ENCODE measurements at places on chromosomes 2 and 18. TPM values are rescaled to one million over a fixed set of nuclear protein-coding genes. Genes with fewer than 3 reads are reported as not detected.

The HOXD4 gene
- polyA plus RNA-seq, result 0.86 TPM

DNA sequence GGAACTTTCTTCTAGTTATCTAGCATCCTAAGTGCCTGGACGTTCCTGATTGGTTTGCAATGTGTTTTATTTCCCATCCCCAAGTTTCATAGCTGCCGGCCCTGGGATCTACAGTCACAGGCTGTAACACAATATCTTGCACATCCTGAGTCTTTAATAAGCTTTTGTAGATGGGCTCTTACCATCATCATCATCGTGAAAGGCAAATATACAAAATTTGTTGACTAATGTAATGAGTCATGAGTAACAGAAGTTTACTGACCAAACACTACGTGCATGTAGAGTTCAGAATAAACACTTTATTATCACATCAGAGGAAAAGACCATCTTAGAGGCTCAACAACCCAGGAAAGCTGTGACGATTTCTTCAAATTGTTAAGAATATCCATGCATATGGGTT is 8.1 kb upstream of the TYMS start:
- DNase-seq, result no peak

DNA sequence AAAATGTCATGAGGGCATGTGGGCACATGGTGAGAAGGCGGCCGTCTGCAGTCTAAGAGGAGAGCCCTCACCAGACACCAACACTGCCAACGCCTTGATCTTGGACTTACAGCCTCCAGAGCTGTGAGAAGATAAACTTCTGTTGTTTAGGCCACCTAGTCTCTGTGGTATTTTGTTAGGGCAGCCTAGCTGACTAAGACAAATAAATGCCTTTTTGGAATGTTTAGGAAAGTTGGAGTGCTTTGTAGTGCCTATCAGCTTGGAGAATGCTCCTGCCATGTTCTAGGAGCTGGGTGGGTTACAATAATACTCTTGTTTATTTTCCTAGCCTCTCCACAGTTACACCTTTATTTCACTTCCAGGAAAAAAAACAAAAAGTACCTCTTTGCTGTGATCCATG is 92.0 kb downstream of the SPP2 start:
- no peak for DNase-seq

GRCh38 chr2:134218930-134219658 is 34.8 kb upstream of the MGAT5 start:
- peak; percentile 65 for DNase-seq

DNA sequence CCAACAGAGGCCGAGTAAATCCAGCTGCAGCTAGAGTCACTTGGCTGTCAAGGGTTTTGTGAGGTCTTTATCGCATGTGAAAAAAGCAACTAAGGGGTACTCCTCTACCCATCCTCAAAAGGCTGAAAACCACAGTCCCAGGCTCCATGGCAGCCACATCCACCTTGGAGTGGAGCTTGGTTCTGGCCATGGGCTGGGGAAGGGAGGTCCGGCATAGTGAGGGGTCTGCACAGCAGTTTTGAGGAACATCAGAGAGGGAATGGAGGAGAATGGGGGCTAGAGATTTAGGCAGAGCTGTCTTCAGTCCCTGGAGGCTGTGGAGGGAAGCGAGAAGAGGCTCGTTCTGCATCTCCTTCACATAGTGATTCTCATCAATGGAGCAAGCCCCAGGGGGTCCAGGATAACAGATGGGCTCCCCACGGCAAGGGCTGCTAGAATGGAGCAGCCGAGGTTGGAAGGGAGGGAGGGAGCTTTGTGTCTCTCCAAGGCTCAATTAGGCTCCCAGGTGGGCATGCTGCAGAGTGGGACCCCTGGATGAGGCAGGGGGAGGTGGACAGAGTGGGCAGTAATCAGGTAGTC is 21.0 kb downstream of the MROH2A start:
- DNase-seq, result no peak

GRCh38 chr2:29281086-29281915 is 166.1 kb downstream of the CLIP4 start:
- DNase-seq, result peak; percentile 6
